ENCODE measurements at places on chromosomes 6 and 20. TPM values are rescaled to one million over a fixed set of nuclear protein-coding genes. Genes with fewer than 3 reads are reported as not detected.

Gene NKX2-2
- total RNA-seq, result not detected

Gene XKR7
- total RNA-seq, result under 0.01 TPM

- DNase-seq, result peak; percentile 75
These were observed 5.3 kb downstream of the POPDC3 start for GRCh38 chr6:105174512-105174911.

GRCh38 chr20:22562620-22563019 is 21.8 kb downstream of the FOXA2 start:
- DNase-seq, result no peak

GRCh38 chr20:32462900-32463641 is 104.9 kb downstream of the ASXL1 start:
- DNase-seq, result no peak

- DNase-seq, result no peak
These were observed 8.8 kb upstream of the NHSL1 start for GRCh38 chr6:138507977-138508675.

GRCh38 chr6:110467566-110468140 is 8.8 kb downstream of the SLC22A16 start:
- no peak for DNase-seq

- DNase-seq, result no peak
These were observed 4.2 kb downstream of the B3GAT2 start for GRCh38 chr6:70952608-70953165.

GRCh38 chr20:819680-820322 is 13.7 kb upstream of the FAM110A start:
- DNase-seq, result no peak

DNA sequence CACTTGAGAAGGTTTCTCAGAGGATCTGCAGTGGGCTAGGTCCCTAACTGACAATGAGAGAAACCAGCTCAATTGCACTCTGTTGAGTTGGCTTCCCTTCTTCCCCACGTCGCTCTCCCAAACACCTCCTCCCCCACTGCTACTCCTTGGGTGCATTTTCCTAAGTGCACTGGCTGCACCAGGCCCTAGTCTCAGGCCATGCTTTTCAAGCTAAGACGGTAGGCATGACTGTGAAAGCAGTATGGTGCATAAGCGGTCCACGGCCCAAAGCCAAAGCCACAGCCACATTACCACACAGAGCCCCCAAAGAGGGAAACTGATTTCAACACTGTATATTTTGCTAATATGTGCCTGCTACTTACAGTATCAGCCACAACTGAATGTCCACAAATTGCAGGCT is 62.1 kb upstream of the RBM24 start:
- DNase-seq, result no peak

GRCh38 chr20:59087829-59088433 is 45.3 kb upstream of the PRELID3B start:
- DNase-seq, result peak; percentile 78

DNA sequence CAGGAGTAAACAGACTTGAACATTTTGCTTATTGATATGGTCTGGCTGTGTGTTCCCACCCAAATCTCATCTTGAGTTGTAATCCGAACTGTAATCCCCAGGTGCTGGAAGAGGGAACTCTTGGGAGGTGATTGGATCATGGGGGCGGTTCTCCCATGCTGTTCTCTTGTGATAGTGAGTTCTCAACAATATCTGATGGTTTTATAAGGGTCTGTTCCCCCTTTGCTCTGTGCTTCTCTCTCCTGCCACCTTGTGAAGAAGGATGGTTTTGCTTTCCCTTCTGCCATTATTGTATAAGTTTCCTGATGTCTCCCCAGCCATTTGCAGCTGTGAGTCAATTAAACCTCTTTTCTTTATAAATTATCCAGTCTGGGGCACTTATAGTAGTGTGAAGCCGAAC is 40.0 kb downstream of the MYLIP start:
- DNase-seq, result no peak

DNA sequence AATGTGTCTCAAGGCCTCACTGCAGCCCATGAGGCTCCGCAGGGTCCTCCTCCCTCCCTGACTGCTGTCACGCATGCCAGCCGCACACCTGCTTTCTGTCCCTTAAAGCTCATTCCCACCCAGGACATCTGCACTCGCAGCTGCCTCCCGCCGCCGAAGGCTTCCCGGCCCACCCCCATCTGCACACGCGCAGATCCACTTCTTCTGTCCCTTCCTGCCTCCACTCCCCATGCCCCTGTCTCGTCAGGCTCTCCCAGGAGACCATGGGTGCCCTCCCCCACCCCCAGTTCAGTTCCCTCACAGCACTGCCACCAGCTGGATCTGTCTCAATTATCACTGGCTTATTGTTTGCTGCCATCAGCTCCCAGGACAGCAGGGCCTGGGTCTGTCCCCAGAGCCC is 63.0 kb downstream of the RIPOR3 start:
- DNase-seq, result peak; percentile 19

Data from osteoblast (primary cell).